ENCODE measurements at places on chromosomes 1 and 21. TPM values are rescaled to one million over a fixed set of nuclear protein-coding genes. Genes with fewer than 3 reads are reported as not detected.

GRCh38 chr1:231603598-231604275 lies 22.9 kb upstream of the DISC1 start:
- peak overlapping the region; percentile 22 for H3K27ac ChIP-seq
- no peaks in the 10 kb centered on the region for H3K27me3 ChIP-seq

DNA sequence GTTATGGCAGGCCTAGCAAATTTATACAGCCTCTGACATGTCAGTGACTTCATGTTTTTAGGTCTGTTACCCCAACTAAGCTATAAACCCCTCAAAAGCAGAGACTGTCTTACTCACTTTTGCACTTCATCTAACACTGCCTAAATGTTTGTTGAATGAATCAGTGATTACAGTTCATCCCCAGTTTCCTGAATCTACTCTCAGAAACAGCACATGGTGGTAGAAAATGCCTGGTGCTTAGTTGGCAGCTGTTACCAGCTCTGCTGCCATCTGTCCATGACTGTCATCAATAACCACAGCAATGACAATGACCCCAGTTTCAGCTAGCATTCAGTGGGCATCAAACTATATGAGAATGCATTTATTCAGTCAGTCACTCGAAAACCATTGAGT lies 110.5 kb upstream of the SERBP1 start:
- no peak overlapping the region for H3K27ac ChIP-seq
- DNase-seq, result no peak
- no peaks in the 10 kb centered on the region for H3K4me1 ChIP-seq

- peak overlapping the region; percentile 29 for H3K27ac ChIP-seq
- no peaks in the 10 kb centered on the region for H3K27me3 ChIP-seq
- no peaks in the 10 kb centered on the region for H3K36me3 ChIP-seq
Measured at GRCh38 chr1:2248854-2249558, 20.9 kb downstream of the SKI start.

GRCh38 chr1:79235301-79236002 lies 228.9 kb upstream of the ADGRL4 start:
- H3K27ac ChIP-seq, result no peak overlapping the region
- DNase-seq, result no peak
- no peak overlapping the region for H3K4me3 ChIP-seq

GRCh38 chr1:86645851-86646250 lies 58.5 kb upstream of the SH3GLB1 start:
- H3K4me1 ChIP-seq, result no peaks in the 10 kb centered on the region
- no peaks in the 10 kb centered on the region for H3K36me3 ChIP-seq
- no peak overlapping the region for H3K4me3 ChIP-seq
- H3K27ac ChIP-seq, result no peak overlapping the region
- DNase-seq, result no peak

DNA sequence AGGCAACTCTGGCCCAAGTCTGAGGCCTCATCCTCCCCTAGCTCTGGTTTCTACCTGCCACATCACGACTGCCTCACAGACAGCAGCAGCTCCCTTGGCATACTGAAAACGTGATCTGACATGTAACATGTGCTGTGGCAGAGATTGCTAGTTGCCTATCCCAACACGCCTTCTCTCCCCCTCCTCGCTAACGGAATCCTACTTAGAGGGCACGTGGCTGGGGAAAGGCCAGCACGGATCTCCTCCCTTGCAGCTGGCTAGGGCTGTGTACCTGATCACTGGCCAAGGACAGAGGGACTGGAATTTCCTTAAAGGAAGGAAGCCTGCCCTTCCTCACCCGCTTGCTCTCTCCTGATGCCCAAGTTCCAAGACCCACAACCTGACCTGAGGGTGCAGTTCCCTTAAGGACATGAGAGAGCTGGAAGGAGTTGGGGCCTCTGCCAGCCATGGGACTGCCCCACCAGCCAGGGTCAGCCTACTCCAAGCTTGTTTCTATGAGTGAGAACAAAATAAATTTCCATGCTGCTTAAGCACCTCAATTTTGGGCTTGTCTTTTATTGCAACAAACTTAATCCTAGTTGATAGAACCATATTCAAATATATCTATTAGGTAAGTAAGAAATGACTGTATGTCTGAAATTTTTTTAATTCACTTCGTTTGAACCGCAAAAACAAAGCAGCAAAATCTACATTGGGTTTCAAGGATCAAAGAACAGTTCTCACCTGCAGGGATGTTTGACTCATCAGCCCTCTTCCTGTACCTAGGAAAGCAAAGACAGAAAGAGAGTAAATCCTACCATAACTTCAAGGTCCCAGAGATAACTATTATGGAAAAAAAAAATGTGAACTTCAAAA lies 7.2 kb downstream of the SETD4 start:
- H3K4me1 ChIP-seq, result peaks cover 3% of the 10 kb centered on the region
- no peak overlapping the region for H3K27ac ChIP-seq
- no peak for DNase-seq
- peaks cover 100% of the 10 kb centered on the region for H3K36me3 ChIP-seq

DNA sequence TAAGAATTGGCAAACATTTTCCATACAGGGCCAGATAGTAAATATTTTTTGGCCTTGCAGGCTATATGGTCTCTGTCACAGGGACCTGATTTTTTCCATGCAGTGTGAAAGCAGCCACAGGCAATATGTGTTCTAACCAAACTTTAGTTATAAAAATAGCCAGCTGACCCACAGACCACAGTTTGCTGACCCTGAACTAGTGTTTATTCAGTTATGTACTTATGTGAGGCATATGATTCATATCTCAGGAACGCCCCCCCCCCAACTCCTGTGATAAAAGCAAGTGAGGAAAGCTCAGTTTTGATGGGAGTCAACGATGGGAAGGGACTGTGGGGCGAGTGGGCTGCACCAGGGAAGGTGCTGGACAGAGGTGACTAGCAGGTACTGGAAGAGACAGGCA lies 80.1 kb downstream of the HMGB4 start:
- peak; percentile 20 for DNase-seq
- H3K27me3 ChIP-seq, result no peaks in the 10 kb centered on the region
- no peaks in the 10 kb centered on the region for H3K4me1 ChIP-seq
- H3K27ac ChIP-seq, result no peak overlapping the region
- H3K36me3 ChIP-seq, result no peaks in the 10 kb centered on the region

- H3K4me1 ChIP-seq, result no peaks in the 10 kb centered on the region
- H3K36me3 ChIP-seq, result no peaks in the 10 kb centered on the region
Measured at GRCh38 chr1:209618756-209619420, 33.3 kb downstream of the LAMB3 start.

DNA sequence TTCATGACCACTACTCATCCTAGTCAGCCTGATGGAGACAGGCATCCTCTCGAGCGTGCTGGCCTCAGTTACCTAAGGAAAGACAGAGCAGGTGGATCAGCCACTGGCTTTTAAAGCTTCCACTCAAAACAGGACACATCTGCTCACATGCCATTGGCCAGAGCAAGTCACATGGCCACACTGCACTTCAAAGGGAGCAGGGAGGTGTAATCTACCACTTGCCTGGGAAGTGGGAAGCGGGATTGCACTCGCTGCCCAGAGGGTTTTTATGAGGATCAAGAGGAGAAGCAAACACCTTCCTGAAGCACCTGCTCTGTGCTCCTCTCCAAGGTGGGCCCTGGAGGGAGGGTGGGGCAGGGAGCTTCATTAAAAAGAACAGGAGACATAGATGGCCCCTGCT lies 108.0 kb downstream of the TAS1R2 start:
- no peak overlapping the region for H3K27ac ChIP-seq
- no peak for DNase-seq
- no peak overlapping the region for H3K4me3 ChIP-seq
- H3K36me3 ChIP-seq, result no peaks in the 10 kb centered on the region
- no peaks in the 10 kb centered on the region for H3K4me1 ChIP-seq

- DNase-seq, result no peak
- no peak overlapping the region for H3K27ac ChIP-seq
- H3K36me3 ChIP-seq, result no peaks in the 10 kb centered on the region
- no peaks in the 10 kb centered on the region for H3K4me1 ChIP-seq
Measured at GRCh38 chr1:208934933-208935332, 648.6 kb upstream of the CAMK1G start.

- peak overlapping the region; percentile 54 for H3K4me3 ChIP-seq
- no peaks in the 10 kb centered on the region for H3K36me3 ChIP-seq
- peak overlapping the region; percentile 54 for H3K27ac ChIP-seq
- peaks cover 22% of the 10 kb centered on the region for H3K4me1 ChIP-seq
Measured at GRCh38 chr1:54800041-54800898, 853 bp downstream of the TTC22 start.

- H3K27me3 ChIP-seq, result no peaks in the 10 kb centered on the region
- DNase-seq, result no peak
- H3K36me3 ChIP-seq, result peaks cover 69% of the 10 kb centered on the region
- no peaks in the 10 kb centered on the region for H3K4me1 ChIP-seq
- H3K4me3 ChIP-seq, result no peak overlapping the region
- no peak overlapping the region for H3K27ac ChIP-seq
Measured at GRCh38 chr1:154344977-154345837, 19.9 kb downstream of the ATP8B2 start.

DNA sequence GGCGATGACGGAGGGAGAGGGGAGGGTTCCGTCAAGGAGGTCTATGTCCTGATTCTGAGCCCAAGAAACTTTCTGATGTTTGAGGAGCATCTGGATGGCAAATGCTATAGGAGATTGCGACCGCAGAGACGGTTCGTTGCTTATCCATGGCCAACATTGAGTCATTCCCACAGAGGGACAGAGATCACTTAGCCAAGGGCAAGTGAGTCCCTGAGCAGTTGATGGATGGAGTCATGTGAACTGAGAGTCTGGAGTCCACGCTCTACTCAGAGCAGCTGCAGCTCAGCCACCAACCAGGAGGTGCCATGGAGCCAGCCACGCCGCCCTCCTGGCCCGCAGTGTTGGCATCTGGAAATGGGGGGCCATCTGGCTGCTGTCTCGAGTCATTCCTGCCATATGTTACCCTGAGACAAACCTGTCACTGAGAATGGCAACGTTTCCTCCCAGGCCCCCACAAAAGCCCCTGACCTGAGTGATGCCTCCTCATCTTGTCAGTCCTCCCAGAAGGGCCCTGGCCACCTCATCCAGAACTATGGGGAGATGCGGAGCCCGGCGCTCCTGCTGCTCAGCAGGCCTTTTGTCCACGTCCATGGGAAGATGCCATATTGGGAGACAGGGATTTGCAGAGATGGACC lies 58.6 kb downstream of the ATP5PO start:
- no peak overlapping the region for H3K4me3 ChIP-seq
- no peak overlapping the region for H3K27ac ChIP-seq
- H3K27me3 ChIP-seq, result no peaks in the 10 kb centered on the region
- peak; percentile 35 for DNase-seq
- H3K36me3 ChIP-seq, result no peaks in the 10 kb centered on the region

GRCh38 chr1:45545019-45545493 lies 5.6 kb upstream of the AKR1A1 start:
- H3K4me1 ChIP-seq, result no peaks in the 10 kb centered on the region
- DNase-seq, result no peak
- no peak overlapping the region for H3K4me3 ChIP-seq
- no peak overlapping the region for H3K27ac ChIP-seq
- H3K27me3 ChIP-seq, result no peaks in the 10 kb centered on the region
- H3K36me3 ChIP-seq, result no peaks in the 10 kb centered on the region

GRCh38 chr1:160607011-160607671 lies 27.8 kb upstream of the CD84 start:
- H3K4me3 ChIP-seq, result no peak overlapping the region
- DNase-seq, result no peak
- H3K4me1 ChIP-seq, result no peaks in the 10 kb centered on the region
- H3K27ac ChIP-seq, result no peak overlapping the region

DNA sequence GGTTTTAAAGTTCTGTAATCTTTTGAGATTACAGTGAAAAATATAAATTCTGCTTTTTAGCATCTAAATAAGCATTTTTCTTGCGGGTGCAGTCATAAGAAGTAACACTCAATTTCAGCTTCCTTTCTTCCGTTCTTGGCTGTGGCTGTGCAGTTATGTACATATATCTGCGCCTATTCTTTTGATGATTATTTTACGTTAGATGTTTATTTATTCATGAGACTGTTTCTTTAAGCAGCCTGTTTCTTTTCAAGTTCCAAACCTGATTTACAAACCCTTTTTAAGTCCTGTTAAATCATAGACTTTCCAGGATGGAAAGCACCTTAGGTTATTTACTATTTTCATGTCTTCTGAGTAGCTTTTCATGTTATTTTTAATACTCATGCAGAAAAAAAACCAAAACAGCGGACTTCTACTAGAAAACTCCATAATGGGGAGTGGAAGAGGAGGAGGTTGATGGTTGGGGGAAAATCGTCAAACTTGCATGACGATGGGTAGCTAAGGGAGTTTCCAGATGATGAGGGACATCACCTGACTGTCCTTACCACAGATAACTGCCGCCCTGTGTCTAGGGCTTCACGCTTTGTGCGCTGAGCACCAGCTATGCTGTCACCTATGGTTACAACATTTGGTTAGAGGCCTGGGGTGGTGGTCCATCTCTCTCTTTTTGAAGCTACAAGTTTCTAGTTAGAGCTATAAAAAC lies 2.6 kb downstream of the PRDM2 start:
- no peak overlapping the region for H3K27ac ChIP-seq
- H3K27me3 ChIP-seq, result no peaks in the 10 kb centered on the region
- H3K36me3 ChIP-seq, result no peaks in the 10 kb centered on the region
- H3K4me3 ChIP-seq, result no peak overlapping the region
- DNase-seq, result no peak
- H3K4me1 ChIP-seq, result no peaks in the 10 kb centered on the region

DNA sequence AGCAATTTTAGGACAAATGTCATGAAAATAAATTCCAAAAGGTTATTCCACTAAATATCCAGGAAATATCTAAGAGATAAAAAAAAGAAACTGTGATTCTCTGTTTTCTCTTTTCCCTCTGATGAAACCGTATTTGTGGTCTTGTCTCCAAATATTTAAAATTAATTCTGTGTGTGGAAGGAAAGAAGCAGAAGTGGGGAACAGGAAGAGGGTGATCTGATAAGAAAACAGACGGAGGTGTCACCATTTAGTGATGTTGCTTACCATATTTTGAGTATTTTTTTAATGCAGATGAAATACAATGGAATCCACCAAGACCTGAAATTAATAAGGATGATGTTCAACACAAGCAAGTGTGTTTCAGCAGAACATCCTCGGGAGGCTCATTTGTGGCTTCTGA lies 29.6 kb downstream of the CLCA1 start:
- no peaks in the 10 kb centered on the region for H3K36me3 ChIP-seq
- no peak for DNase-seq
- no peaks in the 10 kb centered on the region for H3K27me3 ChIP-seq
- H3K27ac ChIP-seq, result no peak overlapping the region

Gene HSPB7
- total RNA-seq, result 112 TPM

Gene PGBD5
- total RNA-seq, result 0.16 TPM

Gene CRP
- not detected for total RNA-seq

Gene S100A6
- 658 TPM for total RNA-seq

Gene LENEP
- not detected for total RNA-seq
